Gastroesophageal sphincter (tissue), 4 donors: ENCODE measurements at places on chromosomes 3 and 15.

DNA sequence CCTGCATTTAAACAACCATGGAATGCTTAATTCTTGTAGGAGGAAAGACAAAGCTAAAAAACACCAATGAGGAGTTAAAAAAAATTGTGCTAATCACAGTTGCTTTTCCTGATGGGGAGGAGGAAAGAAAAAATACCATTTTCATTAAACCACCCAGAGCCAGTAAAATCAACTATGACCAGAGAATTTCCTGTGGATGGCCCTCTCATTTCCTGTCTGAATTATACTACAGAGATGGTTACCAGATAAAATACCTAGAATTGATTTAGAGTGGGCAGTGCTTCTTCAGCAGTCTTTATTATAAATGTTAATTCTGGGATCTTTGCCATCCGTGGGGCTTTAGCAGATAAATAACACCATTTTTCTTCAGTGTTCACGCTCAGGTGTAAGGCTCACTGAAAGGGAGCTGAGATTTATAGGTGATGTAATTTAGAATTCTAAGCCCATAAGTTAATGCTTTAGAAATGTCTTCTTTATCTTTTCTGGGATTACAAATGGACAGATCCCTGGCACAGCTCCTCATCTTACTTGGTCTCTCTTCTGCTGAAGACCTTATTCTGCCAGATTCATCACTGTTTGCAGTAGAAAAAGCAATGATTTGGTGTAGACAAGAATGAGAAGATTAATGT lies 37.9 kb downstream of the RETNLB start:
- H3K4me3 ChIP-seq: no peak overlapping the region
- H3K36me3 ChIP-seq: no peaks in the 10 kb centered on the region
- no peaks in the 10 kb centered on the region for H3K4me1 ChIP-seq
- no peak overlapping the region for H3K27ac ChIP-seq

DNA sequence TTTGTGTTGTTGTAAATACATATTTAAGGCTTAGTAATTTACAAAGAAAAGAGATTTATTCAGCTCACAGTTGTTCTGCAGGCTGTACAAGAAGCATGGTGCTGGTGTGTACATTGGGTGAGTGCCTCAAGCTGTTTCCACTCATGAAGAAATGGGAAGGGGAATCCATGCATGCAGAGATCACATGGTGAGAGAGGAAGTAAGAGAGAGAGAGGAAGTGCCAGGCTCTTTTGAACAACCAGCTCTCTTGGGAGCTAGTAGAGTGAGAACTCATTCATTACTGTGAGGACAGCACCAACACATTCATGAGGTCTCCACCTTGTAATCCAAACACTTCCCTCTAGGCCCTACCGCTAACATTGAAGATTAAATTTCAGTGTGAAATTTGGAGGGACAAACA lies 909.2 kb downstream of the NSUN3 start:
- H3K36me3 ChIP-seq: no peaks in the 10 kb centered on the region
- H3K27me3 ChIP-seq: no peaks in the 10 kb centered on the region

DNA sequence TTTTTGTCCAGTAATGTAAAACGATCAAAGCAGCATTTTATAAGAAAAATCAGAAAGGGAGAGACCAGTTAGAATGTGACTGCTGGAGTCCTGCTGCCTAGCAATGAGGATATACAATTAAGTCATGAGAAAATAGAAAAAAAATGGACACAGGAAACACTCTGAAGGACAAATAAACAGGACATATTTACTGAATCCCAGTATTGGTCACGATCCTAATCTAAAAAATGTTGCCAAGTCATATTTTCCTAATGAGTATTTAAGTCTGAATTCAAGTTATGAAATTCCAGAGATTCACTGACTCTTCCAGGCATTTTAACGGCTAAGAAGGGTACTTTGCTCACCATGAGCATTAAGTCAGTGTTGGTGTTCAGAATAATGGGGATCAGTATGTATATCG lies 154.3 kb upstream of the CCDC54 start:
- H3K4me3 ChIP-seq: no peak overlapping the region
- H3K27ac ChIP-seq: no peak overlapping the region
- no peaks in the 10 kb centered on the region for H3K36me3 ChIP-seq
- ATAC-seq: no peak
- H3K27me3 ChIP-seq: no peaks in the 10 kb centered on the region
- H3K4me1 ChIP-seq: no peaks in the 10 kb centered on the region

DNA sequence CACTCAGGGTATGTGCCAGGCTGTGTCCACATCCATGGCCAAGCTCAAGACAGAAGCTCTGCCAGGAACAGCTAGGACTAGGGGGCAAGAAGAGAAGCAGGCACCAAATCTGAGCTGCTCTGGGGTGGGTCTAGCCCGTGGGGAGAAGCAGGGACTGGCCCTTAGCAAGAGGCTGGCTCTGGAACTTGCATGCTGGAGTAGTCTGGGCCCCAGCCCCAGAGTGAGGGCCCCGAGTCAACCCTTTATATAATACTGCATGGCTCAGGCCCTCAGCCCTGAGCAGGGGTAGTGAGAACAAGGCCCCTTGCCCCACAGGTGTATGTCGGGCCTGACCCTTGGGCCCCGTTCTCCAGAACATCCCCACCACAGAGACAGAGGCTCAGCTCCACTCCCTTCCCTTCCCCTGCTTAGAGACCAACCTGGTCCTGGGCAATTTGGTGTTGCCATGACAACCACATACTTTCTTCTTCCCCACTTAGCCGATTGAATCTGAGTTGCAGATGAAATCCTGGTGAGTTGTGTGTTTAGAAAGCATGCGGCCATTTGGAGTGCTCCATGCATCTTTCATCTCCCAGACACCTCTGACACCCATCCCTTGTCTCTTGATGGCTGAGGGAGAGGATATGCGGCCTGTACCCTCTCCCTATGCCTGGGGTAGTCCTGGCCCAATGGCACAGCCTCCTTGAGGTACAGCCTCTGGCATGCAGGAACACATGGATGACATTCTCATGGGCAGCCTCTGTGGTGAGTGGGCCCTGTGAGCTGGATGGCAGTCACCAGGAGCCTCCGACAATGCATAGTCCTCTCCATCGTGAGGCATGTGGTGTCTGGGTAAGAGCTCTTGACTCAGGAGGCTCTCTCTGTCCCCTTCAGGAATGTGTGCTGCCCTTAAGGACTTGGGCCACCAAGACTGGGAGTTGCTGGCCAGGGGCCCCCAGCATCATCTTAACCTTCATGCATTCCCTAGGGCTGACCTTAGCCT lies 29.2 kb upstream of the SFMBT1 start:
- H3K27ac ChIP-seq: no peak overlapping the region
- no peaks in the 10 kb centered on the region for H3K27me3 ChIP-seq
- H3K4me3 ChIP-seq: no peak overlapping the region
- no peak for ATAC-seq
- H3K36me3 ChIP-seq: no peaks in the 10 kb centered on the region

GRCh38 chr3:97930018-97930417 lies 42.2 kb downstream of the RIOX2 start:
- H3K4me1 ChIP-seq: no peaks in the 10 kb centered on the region
- H3K36me3 ChIP-seq: no peaks in the 10 kb centered on the region
- H3K27ac ChIP-seq: no peak overlapping the region
- no peaks in the 10 kb centered on the region for H3K27me3 ChIP-seq
- no peak overlapping the region for H3K4me3 ChIP-seq
- ATAC-seq: no peak

- ATAC-seq: peak; percentile 44
- H3K27me3 ChIP-seq: no peaks in the 10 kb centered on the region
- peak overlapping the region; percentile 96 for H3K27ac ChIP-seq
- H3K4me3 ChIP-seq: peak overlapping the region; percentile 99
- no peaks in the 10 kb centered on the region for H3K36me3 ChIP-seq
These were observed 670 bp downstream of the PRKCI start for GRCh38 chr3:170222647-170223541.

DNA sequence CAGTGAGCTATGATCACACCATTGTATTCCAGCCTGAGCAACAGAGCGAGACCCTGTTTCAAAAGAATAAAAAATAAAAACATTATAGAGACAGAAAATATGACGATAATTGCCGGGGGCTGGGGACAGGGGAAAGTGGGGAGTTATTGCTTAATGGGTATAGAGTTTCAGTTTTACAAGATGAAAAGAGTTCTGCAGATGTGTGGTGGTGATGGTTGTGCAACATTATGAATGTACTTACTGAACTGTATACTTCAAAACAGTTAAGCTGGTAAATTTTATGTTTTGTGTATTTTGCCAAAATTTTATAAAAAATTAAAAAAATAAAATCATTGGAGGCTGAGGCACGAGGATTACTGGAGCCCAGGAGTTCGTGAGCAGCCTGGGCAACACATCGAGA lies 24.8 kb upstream of the ZNF774 start:
- no peak overlapping the region for H3K27ac ChIP-seq
- H3K4me3 ChIP-seq: no peak overlapping the region
- H3K27me3 ChIP-seq: no peaks in the 10 kb centered on the region
- H3K36me3 ChIP-seq: no peaks in the 10 kb centered on the region
- no peaks in the 10 kb centered on the region for H3K4me1 ChIP-seq
- no peak for ATAC-seq

DNA sequence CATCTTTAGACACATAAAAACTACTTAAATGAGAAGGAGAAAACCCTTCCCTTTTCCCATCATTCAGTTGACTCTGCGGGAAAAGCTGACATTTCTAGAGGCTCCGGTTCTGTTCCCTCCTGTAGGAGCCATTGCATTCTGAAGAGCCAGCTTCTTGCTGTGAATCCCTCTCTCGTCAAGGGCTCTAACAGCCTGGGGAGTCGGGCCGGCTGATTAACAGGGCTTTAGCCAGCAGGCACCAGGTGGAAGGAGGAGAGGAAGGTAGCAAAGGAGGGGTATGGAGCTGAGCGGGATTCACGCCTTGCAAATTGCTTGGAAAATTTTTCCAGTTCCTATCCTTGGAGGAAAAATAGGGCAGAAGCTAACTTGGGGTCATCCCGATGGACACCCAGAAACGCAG lies 108.3 kb upstream of the UBE2E1 start:
- no peaks in the 10 kb centered on the region for H3K36me3 ChIP-seq
- no peak overlapping the region for H3K4me3 ChIP-seq
- H3K4me1 ChIP-seq: no peaks in the 10 kb centered on the region
- no peak overlapping the region for H3K27ac ChIP-seq
- no peaks in the 10 kb centered on the region for H3K27me3 ChIP-seq

DNA sequence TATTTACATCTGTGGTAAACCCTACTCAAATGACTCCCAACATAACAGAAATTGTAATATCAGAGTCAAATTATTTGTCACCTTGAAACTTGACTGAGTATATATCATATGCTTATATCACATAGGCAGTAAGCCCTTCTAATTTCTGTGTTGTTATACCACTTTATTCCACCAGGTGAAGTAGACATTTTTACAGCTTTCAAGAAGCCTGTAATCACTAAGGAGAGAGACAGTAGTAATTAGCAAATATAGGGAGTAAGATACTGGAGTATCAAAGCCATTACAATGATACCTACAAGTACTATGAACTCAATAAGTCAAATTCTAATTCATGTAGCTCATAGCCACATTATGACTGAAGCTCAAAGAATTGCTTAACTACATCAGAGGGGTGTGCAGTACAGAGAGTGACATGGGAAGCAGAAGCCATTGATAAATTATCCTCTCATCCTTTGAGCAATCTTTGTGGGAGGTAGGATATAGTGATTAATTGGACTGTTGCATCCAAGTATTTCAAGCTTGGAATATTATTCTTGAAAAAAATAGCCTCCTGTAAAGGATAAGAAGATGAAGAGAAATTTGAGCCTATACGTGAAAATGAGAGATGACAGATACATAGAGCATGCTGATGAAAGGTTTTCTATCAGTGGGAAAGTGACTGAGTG lies 1005.9 kb downstream of the ZPLD1 start:
- ATAC-seq: no peak
- no peaks in the 10 kb centered on the region for H3K36me3 ChIP-seq
- H3K4me1 ChIP-seq: no peaks in the 10 kb centered on the region
- no peak overlapping the region for H3K4me3 ChIP-seq
- H3K27ac ChIP-seq: no peak overlapping the region
- no peaks in the 10 kb centered on the region for H3K27me3 ChIP-seq

- no peak overlapping the region for H3K4me3 ChIP-seq
- H3K27ac ChIP-seq: peak overlapping the region; percentile 70
- peaks cover 75% of the 10 kb centered on the region for H3K4me1 ChIP-seq
- no peaks in the 10 kb centered on the region for H3K27me3 ChIP-seq
- no peaks in the 10 kb centered on the region for H3K36me3 ChIP-seq
- ATAC-seq: peak; percentile 28
These were observed 271.9 kb downstream of the FOXP1 start for GRCh38 chr3:71311661-71312046.

- H3K4me3 ChIP-seq: no peak overlapping the region
- peaks cover 4% of the 10 kb centered on the region for H3K4me1 ChIP-seq
- H3K36me3 ChIP-seq: peaks cover 70% of the 10 kb centered on the region
- no peak overlapping the region for H3K27ac ChIP-seq
- no peaks in the 10 kb centered on the region for H3K27me3 ChIP-seq
These were observed 56.6 kb downstream of the TP53BP1 start for GRCh38 chr15:43436395-43436794.

DNA sequence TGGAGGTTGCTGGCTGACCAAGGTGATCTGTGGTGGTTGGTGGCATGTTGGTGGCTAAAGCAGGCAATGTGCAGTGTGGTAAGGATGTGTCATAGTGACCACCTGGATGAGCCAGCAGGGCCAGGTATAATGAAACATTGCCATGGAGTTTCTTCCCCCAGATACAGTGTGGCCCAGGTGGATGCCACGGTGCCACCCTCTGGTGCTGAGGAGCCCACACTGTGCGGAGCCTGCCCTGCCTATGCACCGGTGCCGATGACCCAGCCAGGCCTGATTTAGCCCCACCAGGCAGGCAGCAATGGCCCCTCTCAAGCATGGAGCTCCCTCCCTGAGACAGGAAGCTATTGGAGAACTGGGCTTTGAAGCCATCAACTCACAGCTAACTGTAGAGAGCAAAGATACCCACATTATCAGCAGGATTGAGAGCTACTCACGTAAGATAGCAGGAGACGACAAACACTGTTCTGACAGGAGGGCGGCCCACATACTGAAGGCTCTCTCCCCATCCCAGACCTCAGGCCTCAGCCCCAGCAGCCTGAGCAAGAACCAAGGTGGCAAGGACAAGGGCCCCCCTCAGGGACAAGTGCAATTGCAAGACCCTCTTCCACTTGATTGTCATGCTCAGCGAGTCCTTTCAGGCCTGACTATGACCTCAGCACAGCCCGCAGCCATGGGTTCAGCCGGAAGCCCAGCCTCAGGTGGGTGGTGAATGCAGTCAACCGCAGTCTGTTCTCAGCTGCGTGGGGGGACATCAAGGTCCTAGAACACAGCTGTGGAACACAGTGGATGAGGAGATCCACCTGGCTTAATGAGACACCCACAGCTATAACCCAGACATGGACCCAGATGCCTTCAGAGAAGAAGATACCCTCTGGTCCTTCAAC lies 82.8 kb upstream of the CDV3 start:
- H3K4me1 ChIP-seq: no peaks in the 10 kb centered on the region
- no peaks in the 10 kb centered on the region for H3K36me3 ChIP-seq
- peak; percentile 21 for ATAC-seq
- no peak overlapping the region for H3K4me3 ChIP-seq
- H3K27me3 ChIP-seq: no peaks in the 10 kb centered on the region

GRCh38 chr3:45909542-45909941 lies 23.2 kb downstream of the CCR9 start:
- no peaks in the 10 kb centered on the region for H3K27me3 ChIP-seq
- H3K36me3 ChIP-seq: no peaks in the 10 kb centered on the region
- no peak overlapping the region for H3K4me3 ChIP-seq
- no peaks in the 10 kb centered on the region for H3K4me1 ChIP-seq
- no peak for ATAC-seq

GRCh38 chr3:29949940-29950616 lies 656.3 kb upstream of the TGFBR2 start:
- no peaks in the 10 kb centered on the region for H3K36me3 ChIP-seq
- ATAC-seq: no peak
- H3K4me1 ChIP-seq: no peaks in the 10 kb centered on the region
- H3K4me3 ChIP-seq: no peak overlapping the region
- no peak overlapping the region for H3K27ac ChIP-seq
- no peaks in the 10 kb centered on the region for H3K27me3 ChIP-seq

- no peak overlapping the region for H3K4me3 ChIP-seq
- H3K36me3 ChIP-seq: peaks cover 5% of the 10 kb centered on the region
- H3K27ac ChIP-seq: no peak overlapping the region
- ATAC-seq: no peak
- no peaks in the 10 kb centered on the region for H3K27me3 ChIP-seq
- H3K4me1 ChIP-seq: peaks cover 65% of the 10 kb centered on the region
These were observed 46.5 kb downstream of the KLHL25 start for GRCh38 chr15:85748176-85748575.
